Colonic mucosa (tissue), 4 donors: ENCODE measurements at places on chromosomes 6 and 20. TPM values are rescaled to one million over a fixed set of nuclear protein-coding genes. Genes with fewer than 3 reads are reported as not detected.

Gene HLA-DRB5
- total RNA-seq, result 4.8 TPM

DNA sequence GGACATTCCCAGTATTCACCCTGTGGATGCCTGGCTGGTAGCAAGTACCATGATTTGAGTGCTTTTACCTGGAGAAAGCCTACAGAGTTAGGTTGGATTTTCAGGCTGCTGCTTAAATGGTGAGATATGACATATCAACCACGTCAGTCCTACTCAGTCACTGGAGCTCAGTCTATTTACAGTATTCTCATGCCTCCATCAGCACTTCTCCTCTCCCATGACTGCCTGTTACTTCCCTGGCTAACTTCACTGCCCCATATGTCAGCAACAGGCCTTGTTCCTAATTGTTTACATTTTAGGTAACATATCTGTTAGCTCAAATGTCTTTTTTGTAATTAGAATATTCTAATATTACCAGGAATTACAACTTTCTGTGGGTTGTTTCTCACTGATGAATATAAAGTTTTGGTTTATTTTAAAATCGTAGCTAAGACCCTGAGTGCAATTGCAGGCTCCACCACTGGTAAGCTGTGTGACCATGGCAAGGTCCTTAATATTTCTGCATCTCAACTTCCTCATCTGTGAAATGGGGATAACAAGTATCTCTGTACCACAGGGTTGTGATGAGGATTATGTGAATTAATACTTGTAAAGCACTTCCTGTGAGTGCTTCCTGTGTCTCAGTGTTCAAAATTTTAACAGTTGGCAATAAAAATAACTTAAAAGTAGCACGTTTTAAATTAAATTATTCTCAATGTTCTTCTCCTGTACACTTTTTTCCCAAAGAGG, 54.3 kb downstream of the RNF144B start:
- H3K4me1 ChIP-seq, result no peaks in the 10 kb centered on the region
- DNase-seq, result no peak
- no peaks in the 10 kb centered on the region for H3K36me3 ChIP-seq
- no peak overlapping the region for H3K27ac ChIP-seq

GRCh38 chr6:106512968-106513574, 116.2 kb downstream of the RTN4IP1 start:
- H3K4me1 ChIP-seq, result no peaks in the 10 kb centered on the region
- H3K27ac ChIP-seq, result peak overlapping the region; percentile 91
- H3K4me3 ChIP-seq, result peak overlapping the region; percentile 70
- no peak for DNase-seq
- H3K27me3 ChIP-seq, result no peaks in the 10 kb centered on the region

GRCh38 chr6:27095914-27096313, 151.6 kb upstream of the PRSS16 start:
- H3K4me1 ChIP-seq, result no peaks in the 10 kb centered on the region
- no peaks in the 10 kb centered on the region for H3K36me3 ChIP-seq
- peaks cover 11% of the 10 kb centered on the region for H3K27me3 ChIP-seq
- H3K4me3 ChIP-seq, result no peak overlapping the region
- no peak overlapping the region for H3K27ac ChIP-seq

- no peak overlapping the region for H3K27ac ChIP-seq
- H3K4me1 ChIP-seq, result peaks cover 5% of the 10 kb centered on the region
- no peak overlapping the region for H3K4me3 ChIP-seq
- peak; percentile 70 for DNase-seq
- H3K36me3 ChIP-seq, result no peaks in the 10 kb centered on the region
Measured at GRCh38 chr6:138588805-138589434, 89.6 kb upstream of the NHSL1 start.

- H3K27me3 ChIP-seq, result no peaks in the 10 kb centered on the region
- no peaks in the 10 kb centered on the region for H3K36me3 ChIP-seq
- DNase-seq, result no peak
- no peaks in the 10 kb centered on the region for H3K4me1 ChIP-seq
- no peak overlapping the region for H3K4me3 ChIP-seq
Measured at GRCh38 chr6:112853162-112853561, 506.0 kb downstream of the RFPL4B start.

GRCh38 chr6:96898241-96898851, 655 bp upstream of the NDUFAF4 start:
- H3K27ac ChIP-seq, result peak overlapping the region; percentile 80
- H3K4me1 ChIP-seq, result no peaks in the 10 kb centered on the region
- H3K36me3 ChIP-seq, result peaks cover 6% of the 10 kb centered on the region
- peak overlapping the region; percentile 60 for H3K4me3 ChIP-seq
- DNase-seq, result no peak
- H3K27me3 ChIP-seq, result no peaks in the 10 kb centered on the region

DNA sequence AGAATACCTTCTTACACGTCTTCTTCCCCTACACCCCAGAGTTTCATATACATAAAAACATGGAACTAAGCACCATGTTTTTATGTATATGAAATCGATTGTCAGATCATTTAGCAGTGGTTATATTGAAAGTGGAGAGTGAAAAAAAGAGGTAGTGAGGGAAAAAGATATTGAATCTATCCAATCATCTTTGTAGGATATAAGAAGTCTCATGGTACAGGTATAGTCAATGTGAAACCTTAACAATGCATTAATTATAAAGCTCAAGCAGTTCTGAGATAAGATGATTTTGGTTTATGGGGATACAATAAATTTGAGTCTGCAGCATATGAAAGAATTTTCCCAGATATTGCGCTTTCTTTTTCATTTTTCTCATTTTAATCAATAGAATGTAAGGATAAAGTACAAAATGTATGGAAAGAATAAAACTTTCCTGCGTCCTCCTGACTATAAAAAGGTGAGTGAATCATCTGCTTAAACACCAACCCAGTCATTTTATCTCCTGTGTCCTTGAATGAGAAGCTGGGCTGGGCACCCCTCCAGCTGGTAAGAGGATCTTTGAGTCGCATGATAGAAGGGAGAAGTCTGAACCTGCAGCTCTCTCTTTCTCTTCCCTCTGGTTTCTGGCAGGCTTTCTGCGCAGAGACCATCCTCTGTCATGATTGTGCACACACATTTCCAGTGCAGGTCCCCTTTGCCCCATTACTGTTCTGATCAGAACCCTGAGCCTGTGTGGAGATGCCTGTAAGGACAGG, 28.1 kb upstream of the AKIRIN2 start:
- no peak overlapping the region for H3K4me3 ChIP-seq
- H3K36me3 ChIP-seq, result no peaks in the 10 kb centered on the region
- peaks cover 12% of the 10 kb centered on the region for H3K4me1 ChIP-seq
- DNase-seq, result peak; percentile 62

DNA sequence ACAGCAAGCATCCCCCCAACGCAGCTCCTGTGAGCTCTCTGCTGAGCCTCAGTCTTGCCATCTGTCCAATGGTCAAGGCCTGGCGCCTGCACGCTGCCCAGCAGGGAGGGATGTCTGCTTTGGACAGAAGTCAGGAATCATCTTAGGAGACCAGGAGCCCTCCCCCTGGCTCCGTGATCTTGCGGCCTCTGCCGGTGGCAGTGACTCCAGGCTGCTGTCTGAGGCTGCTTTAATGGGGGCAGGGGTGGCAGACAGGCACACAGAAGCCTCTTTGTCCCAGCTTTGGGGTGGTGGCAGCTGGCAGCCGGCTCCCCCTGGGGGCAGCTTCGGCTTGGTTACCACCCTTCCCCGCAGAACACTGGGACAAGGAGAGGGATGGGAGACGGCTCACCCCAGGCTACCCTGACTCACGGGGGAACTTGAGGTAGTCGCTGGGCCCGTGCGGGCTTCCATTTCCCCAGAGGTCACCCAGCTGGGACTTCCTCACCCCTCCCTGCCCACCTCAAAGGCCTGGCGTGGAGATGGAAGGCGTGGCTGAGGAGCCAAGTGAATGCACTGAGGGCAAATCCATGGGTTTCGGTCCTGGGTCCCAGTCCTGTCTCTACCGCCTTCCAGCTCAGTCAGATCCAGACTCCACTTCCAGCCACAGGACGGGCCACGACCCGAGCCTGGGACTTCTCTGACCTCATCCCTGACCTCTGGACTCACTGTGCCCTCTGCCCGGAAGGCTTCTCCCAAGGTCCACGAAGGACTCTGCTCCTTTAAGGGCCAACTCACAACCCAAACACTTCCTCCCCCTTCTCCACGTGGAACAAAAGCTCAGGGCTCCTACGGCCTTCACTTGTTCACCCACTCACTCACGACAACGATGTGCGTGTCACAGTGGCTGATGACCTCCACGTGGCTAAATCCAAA, 14.8 kb downstream of the PEDS1 start:
- DNase-seq, result no peak
- H3K36me3 ChIP-seq, result no peaks in the 10 kb centered on the region
- no peaks in the 10 kb centered on the region for H3K27me3 ChIP-seq
- H3K27ac ChIP-seq, result no peak overlapping the region
- H3K4me1 ChIP-seq, result no peaks in the 10 kb centered on the region

- no peaks in the 10 kb centered on the region for H3K4me1 ChIP-seq
- no peak overlapping the region for H3K27ac ChIP-seq
- DNase-seq, result no peak
- H3K36me3 ChIP-seq, result no peaks in the 10 kb centered on the region
Measured at GRCh38 chr6:27178860-27179259, 68.6 kb upstream of the PRSS16 start.

Gene CTNNBL1
- total RNA-seq, result 36.6 TPM

DNA sequence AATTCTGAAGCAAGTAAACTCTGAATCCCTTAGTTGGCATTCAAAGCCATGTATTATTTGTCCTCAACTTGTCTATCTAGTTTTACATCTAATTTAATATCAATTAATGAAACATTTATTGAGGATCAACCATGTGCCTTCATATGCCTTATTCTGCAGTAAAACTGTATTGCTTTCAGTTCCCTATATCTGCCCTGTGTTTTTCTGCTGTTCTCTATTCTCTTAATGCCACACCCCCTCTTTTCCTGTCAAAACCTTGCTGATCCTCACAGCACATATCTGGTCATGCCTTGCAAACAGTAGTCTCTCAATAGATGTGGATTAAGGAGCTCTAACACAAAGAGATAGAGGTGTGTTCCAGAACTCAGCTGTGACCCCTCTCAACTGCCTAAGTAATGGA, 2.0 kb downstream of the FIG4 start:
- H3K4me1 ChIP-seq, result no peaks in the 10 kb centered on the region
- H3K27ac ChIP-seq, result no peak overlapping the region
- H3K36me3 ChIP-seq, result no peaks in the 10 kb centered on the region
- H3K27me3 ChIP-seq, result no peaks in the 10 kb centered on the region
- DNase-seq, result no peak

- no peaks in the 10 kb centered on the region for H3K4me1 ChIP-seq
- no peak overlapping the region for H3K27ac ChIP-seq
Measured at GRCh38 chr6:81295310-81295709, 457.2 kb downstream of the TENT5A start.

DNA sequence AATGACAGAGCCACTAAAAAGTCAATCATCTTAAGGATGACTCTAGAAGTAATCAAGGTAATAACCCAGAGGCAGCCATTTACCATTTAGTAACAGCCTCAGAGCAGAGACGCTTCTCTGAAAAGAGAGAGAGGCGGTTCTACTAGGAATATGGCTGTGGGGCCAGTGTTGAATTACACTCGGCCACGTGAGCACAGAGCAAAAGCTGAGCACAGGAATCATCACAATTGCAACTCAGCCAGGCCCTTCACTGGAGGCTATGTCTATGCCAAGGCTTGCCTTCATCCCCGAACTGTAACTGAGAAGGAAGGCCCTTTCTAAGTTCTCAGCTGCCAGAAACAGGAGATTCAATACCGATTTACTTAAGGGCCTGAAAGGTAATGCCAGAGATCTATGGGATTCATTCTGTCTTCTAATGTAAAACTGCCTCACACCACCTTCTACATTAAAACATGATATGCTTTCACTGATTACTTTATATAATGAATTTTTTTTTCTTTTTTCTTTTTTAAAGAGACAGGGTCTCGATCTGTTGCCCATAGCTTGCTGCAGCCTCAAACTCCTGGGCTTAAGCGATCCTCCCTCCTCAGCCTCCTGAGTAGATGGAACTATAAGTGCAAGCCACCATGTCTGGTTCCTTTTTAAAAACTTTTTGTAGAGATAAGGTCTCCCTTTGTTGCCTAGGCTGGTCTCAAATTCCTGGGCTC, 67.6 kb downstream of the NUDT3 start:
- no peaks in the 10 kb centered on the region for H3K27me3 ChIP-seq
- DNase-seq, result no peak
- H3K27ac ChIP-seq, result no peak overlapping the region
- H3K4me1 ChIP-seq, result no peaks in the 10 kb centered on the region
- no peaks in the 10 kb centered on the region for H3K36me3 ChIP-seq

Gene PRR18
- not detected for total RNA-seq

Gene STMND1
- 2.8 TPM for total RNA-seq
